HepG2 (cell line): ENCODE measurements at places on chromosomes 3 and 15.

DNA sequence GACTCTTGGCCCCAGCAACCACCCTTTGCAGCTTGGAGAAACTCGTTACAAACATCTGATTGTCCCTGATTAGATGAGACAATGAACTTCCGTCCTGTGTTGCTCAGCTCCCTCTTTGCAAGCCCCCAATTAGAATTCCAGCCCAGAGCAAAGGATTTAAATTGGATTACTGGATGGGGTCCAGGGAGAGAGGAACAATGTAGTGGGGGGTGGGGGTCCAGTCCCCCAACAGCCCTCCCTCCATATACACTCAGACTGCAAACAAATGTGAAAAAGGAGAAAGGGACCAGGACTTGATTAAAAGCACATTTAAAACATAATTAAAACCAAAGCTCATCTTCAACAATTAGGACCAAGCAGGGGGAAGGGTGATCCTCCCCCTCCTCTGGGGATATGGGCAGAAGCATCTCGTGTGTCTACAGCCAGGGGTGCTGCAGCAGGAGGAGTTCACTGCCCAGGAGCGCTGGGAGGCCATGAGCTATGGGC is 71.7 kb upstream of the TMEM115 start:
- DNase-seq, result no peak

DNA sequence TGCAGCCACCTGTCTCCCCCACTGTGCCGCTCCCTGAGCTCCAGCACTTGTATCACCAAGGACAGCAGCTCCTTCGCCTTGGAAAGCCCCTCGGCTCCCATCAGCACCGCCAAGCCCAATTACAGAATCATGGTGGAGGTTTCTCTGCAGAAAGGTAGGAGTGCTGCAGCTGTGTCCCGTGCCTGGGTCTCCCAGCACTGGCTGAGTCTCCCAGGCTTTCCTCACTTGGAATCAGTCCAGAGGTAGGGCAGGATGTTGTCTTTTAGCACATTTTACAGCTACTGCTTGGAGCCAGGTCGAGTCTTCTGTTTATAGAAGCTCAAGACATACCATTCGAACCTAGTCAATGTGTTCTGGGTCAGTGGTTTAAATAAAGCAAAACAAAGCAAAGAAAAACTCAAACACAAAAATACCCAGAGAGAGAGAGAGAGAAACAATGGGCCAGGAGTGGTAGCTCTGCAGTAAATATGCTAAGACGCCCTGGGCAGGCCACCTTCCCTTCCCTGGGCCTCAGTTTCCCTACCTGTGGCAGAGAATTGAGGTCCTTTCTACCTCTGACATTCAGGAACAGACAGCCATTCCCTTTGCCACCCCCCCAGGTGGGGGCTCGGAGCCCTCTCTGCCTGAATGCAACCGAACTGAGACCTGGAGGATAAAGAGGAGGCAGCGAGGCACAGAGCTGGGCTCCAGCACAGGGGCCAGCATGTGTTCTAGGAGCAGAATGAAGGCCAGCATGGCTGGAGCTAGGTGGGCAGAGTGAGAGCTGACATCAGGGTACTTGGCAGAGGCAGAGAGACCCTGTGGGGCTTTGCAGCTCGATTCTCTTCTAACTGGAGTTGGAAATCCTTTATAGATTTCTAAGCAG is 44.1 kb downstream of the STARD5 start:
- no peak for DNase-seq

GRCh38 chr3:153628591-153628990 is 466.6 kb downstream of the RAP2B start:
- DNase-seq, result no peak

GRCh38 chr15:61831505-61831921 is 228.7 kb downstream of the VPS13C start:
- DNase-seq, result no peak

- no peak for DNase-seq
These were observed 214.5 kb upstream of the ROPN1 start for GRCh38 chr3:124206225-124207055.

GRCh38 chr15:81888748-81889484 is 156.9 kb downstream of the MEX3B start:
- DNase-seq, result no peak

DNA sequence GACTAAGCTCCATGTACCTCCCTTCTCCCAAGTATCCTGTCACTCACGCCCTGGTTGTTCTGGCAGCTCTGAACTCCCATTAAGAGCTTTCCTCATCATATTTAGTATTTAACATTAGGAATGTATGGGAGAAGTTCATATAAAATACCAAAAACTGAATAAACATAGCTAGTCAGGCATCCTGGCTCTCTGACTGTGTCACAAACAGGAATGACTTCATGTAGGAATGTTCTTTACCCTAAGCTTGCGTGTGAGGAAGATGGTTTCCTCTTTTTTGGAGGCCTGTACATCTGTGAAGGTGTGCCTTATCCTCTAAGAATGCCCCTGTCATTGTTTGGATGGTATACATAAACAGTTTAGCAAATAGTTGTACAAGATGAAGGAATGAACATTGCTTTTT is 38.6 kb downstream of the SEMA6D start:
- no peak for DNase-seq

GRCh38 chr3:45554006-45554666 is 40.4 kb upstream of the LIMD1 start:
- no peak for DNase-seq

- DNase-seq, result no peak
These were observed 14.3 kb downstream of the FLNB start for GRCh38 chr3:58022490-58022889.

GRCh38 chr15:99055555-99056134 is 48.1 kb upstream of the PGPEP1L start:
- DNase-seq, result no peak

DNA sequence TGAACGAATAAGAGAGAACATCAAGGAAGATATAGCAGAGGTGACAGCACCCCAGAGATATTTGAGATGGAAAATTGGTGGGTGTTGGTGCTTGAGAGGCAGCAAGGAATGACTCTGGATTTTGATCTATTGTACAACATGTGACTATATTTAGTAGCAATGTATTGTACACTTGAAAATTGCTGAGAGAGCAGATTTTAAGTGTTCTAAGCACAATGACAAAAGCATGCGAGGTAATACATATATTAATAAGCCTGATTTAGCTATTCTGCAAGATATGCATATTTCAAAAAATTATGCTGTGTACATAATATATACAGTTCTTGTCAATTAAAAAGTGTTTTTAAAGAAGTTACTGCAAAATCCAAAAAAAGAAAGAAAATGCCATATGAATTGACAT is 194.3 kb downstream of the SLC9A9 start:
- DNase-seq, result no peak

DNA sequence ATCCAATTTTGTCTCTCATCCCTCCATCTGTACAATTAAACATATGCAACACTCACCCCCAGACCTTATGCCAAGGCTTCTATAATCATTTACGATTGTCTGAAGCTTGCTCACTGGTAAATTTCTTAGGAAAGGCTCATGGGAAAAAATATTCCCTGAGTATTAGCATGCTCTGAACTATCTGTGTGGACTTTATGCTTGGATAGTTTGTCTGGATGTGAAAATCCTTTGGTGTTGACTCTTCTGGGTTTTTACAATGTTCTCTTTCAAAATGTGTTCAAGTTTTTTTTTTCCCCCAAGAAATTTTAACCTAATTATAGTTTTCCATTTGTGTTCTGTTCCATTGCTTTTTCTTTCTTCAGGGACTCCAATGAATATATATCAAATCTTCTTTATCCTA is 19.9 kb upstream of the TTBK2 start:
- DNase-seq, result no peak

DNA sequence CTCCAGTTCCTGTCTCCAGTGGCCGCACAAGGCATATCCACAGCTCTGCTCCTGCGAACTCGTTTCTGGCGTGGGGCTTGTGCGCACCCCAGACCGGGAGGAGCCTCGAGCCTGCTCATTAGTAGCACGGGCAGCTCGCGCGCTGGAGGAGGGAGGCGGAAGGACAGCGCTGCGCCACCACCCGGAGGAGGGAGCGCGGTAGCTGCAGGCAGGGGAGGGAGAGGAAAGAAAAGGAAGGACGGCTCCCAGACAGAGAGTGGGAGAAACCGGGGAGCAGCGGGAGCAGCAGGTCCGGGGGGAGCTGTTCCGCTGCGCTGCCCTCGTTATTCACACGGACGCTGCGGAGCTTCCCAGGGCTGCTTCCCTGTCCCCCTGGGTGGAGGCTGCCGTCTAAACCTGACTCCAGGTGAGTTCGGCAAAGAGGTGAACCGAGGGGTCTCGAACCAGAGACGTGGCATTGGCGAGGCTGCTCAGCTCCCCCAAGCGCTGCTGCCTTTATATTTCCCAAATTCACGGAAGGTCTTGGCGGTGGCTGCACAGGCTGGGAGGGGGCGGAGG is 121.3 kb upstream of the ZNF717 start:
- no peak for DNase-seq

GRCh38 chr15:82969353-82969752 is 16.7 kb upstream of the RAMAC start:
- DNase-seq, result no peak

GRCh38 chr15:46354443-46354842 is 719.6 kb downstream of the SQOR start:
- no peak for DNase-seq

DNA sequence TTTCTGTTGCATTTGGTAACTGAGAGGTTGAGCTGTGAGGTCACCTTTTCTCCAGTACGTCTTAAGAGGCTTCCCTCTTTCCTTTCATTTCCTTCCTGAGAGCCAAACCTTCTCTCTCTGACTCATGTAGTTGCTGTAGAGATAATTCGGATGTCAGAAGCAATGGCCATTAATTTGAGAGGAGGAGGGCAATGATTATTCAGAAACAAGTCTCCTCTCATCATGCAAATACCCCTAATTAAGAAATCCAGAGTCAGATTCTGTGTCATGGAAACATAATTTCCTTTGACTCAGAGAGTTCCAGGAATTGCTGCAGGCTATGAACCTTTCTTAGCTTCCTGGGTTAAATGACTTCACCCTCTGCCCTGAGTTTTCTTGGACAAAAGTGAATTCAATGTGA is 59.0 kb upstream of the GSK3B start:
- no peak for DNase-seq

GRCh38 chr15:38271895-38272294 is 19.3 kb downstream of the SPRED1 start:
- no peak for DNase-seq

GRCh38 chr15:78004919-78005634 is 72.4 kb downstream of the TBC1D2B start:
- DNase-seq, result no peak

DNA sequence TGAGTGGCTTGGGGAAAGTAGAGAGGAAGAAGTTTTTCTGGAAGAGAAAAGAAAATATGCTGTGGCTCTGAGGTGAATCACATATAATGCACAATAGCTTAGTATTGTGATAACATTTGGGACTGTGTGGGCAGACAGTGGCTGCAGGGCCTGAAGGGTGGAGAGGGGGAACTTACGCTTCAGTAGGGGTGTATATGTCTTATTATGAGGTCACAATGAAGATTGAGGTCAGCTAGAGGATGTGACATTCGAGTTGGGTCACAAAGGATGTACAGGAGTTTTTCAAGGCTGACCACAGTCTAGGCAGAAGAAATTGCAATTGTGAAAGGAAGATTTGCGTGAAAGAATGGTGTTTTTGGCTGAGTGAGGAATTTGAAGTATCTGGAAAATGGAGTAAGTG is 414.8 kb downstream of the LPP start:
- no peak for DNase-seq

GRCh38 chr3:13141991-13142412 is 68.8 kb upstream of the IQSEC1 start:
- no peak for DNase-seq

GRCh38 chr3:160546727-160547126 is 18.6 kb downstream of the KPNA4 start:
- no peak for DNase-seq

GRCh38 chr15:36589971-36590370 is 10.5 kb downstream of the CDIN1 start:
- DNase-seq, result no peak

GRCh38 chr3:24017305-24017704 is 72.2 kb downstream of the NR1D2 start:
- DNase-seq, result no peak

- DNase-seq, result no peak
These were observed 33.8 kb downstream of the DRD3 start for GRCh38 chr3:114144909-114145688.
